ENCODE measurements at places on chromosomes 7 and 10.

DNA sequence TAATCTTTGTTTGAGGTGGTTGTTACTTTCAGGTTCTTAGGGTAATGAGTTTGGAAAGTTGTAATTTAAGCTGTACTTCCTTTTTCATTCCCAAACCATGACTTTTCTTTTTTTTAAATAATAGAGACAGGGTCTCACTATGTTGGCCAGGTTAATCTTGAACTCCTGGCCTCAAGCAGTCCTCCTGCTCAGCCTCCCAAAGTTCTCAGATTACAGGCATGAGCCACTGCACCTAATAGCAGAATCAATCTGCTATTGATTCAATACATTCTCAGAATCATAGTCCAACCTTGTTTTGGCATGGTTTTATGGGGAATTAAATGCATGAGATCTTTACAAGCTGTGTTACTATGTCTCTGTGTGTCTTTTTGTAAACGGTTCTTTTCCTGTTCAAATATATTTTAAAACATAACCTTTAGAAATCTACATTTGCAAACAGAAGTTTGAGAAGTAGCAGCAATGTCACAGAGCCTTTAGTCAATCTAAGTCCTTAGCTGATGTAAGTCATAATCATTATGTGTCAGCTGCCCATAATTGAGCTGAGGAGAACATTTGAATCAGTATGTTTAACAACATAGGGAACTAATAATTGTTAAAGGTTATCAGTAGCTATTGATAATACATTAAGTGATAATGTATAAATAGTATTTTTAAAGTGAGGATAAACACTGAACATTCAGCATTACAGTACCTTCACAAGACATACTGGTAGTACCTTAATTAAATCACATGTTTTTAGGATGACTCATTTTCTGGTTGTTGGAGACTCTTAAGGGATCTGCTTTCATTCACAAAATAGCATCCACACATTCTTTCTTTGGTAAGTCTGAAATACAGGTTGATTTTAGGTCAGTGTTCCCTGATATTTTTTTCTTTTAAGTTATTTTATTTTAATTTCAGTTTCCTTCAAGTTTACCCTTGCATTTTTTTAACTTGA is 8.8 kb downstream of the INPP5F start:
- DNase-seq = peak; percentile 44

DNA sequence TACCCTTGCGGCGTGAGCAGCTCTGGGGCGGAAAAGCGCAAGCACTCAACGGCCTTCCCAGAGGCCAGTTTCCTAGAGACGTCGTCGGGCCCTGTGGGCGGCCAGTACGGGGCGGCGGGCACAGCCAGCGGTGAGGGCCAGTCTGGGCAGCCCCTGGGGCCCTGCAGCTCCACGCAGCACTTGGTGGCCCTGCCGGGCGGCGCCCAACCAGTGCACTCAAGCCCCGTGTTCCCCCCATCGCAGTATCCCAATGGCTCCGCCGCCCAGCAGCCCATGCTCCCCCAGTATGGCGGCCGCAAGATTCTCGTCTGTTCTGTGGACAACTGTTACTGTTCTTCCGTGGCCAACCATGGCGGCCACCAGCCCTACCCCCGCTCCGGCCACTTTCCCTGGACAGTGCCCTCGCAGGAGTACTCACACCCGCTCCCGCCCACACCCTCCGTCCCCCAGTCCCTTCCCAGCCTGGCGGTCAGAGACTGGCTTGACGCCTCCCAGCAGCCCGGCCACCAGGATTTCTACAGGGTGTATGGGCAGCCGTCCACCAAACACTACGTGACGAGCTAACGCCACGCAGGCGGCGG is 12.6 kb downstream of the TRIM8 start:
- DNase-seq = no peak

- DNase-seq = no peak
These were observed 114.1 kb upstream of the SORCS3 start for GRCh38 chr10:104527013-104527412.

DNA sequence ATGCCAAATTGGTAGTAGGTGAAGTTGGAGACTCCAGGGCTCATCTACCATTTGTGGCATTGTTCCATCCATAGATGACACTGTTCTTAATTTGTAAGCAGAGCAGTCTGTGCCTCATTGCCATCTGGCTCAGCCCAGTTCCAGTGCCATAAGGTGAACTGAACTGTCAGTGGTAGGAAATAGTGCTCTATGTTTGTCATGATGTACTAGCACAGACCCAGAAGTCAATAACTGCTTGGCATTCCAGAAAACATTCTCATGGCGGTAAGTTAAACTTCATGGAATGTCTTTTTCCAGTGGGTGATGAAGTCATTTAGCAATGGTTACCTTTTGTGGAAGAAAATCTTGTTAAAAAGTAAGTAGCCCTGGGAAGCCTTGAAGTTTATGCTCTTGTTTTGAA is 302.7 kb downstream of the SUGCT start:
- DNase-seq = peak; percentile 67

DNA sequence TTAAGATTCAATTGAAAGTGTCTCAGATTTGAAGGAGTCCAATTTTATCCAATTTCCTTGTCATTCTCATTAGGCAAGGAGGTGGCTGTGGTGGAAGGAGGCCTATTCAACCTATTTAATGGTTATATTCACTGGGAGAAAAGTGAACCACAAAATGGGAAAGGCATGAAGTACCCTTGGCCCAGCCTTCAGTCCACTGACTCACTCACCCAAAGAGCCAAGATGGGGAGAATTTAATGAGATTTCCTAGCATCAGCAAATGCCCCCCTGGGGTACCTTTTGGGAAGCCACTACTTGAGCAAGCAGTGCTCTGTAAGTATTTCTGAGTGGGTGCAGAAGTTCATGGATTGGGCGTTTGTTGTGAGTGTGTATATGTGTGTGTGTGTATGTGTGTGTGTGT is 144.1 kb downstream of the NRP1 start:
- no peak for DNase-seq

- DNase-seq = no peak
These were observed 471.3 kb downstream of the PARD3 start for GRCh38 chr10:34343764-34344163.

DNA sequence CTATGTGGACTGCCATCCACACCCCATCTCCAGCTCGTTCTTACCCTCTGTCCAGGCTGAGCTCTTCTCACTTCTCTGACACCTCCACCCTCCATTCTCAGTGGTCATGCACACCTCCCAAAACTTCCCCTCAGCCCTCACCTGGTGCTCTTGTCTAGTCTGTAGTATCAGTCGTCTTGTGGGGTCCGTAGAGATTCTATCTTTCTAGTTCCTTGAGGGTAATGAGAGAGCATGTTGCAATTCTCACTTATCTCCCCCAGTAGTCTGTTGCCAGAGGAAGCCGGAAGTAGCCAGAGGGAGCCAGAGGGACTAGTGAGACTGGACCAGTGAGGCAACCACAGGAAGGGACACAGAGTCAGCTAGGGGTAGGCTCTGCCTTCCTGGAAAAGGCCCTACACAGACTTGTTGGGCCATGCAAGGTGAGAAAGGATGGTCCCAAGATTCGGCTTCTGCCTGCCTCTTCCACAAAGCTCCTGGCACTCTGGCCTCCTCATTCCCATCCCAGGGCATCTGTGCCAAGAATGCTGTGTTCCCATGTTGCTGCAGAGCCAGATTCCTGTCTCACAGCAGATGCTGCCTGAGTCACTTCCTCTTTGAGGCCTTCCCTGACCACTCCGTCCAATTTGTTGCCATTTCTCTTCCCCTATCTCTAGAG is 50.6 kb upstream of the DUSP5 start:
- peak; percentile 84 for DNase-seq

- DNase-seq = no peak
These were observed 42.0 kb upstream of the PDZD8 start for GRCh38 chr10:117417196-117417595.

GRCh38 chr10:22464966-22465629 is 119.8 kb downstream of the SPAG6 start:
- DNase-seq = no peak

DNA sequence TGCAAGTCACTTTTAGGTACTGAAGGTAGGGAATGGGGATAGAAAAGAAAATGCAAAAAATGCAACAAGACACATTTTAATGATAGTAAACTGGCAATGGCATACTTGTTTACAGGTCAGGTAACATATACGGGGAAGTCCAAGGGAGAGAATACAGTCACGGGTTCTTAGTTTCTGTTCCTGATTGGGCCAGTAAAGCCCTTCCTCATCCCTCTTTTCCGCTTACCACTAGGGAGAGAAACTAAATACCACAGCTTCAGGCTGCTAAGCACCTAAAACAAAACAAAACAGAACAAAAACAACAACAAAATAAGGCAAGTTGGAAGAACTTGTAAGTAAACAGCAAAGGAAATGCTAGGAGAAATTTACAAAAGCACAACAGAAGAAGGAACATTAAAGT is 65.2 kb upstream of the OGDHL start:
- no peak for DNase-seq

DNA sequence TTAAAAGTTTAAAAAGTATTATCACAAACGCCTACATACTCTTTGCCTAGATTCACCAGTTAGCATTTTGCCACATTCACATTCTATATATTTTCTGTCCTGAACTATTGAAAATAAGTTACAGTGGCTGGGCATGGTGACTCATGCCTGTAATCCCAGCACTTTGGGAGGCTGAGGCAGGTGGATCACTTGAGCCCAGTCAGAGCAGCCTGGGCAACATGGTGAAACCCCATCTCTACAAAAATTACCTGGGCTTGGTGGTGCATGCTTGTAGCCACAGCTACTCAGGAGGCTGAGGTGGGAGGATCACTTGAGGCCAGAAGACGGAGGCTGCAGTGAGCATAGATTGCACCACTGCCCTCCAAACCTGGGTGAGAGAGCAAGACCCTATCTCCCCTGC is 5.3 kb downstream of the ARPC1A start:
- no peak for DNase-seq

GRCh38 chr7:130476297-130477150 is 15.4 kb upstream of the MEST start:
- DNase-seq = no peak

DNA sequence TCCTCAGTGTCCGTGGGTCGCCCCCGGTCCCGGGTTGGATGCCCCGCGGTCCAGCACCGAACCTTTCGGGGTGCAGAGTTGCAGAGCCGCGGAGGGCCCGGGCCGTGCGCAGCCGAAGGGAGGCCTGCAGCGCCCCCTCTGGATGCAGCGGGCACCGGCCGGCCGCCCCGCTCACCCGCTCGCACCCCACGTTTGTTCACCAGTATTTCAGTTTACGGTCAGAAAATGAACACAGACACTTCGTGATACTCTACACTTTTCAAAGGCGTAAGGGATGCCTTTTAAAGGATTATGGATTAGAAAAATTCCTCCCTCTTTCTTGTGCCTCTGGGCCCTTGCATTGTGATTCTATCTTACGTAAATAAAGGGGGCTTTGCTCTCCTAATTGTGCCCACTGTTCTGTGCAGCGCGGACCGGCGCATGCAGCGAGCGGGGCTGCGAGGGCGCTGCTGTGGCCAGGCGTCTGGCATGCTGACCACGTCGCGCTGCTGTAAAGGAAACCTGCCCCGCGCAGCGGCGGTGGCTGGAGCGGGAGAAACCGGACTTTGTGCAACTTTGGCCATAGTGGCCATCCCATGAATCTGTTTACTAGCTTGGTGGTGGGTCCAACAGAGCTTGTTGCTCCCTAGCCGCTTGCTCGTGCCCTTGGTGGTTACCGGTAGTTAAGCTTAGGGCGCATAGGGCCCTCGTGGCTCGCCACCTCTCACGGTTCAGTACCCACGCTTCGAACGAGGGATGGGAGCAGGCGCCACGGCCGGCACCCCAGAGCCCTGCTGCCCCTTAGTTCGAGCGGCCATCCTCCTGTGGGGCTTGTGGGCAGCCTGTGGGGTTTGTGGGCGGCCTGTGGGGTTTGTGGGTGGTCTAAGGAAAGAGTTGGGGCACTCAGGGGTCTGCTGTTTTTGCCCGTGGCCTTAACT is 739 bp upstream of the MEST start:
- DNase-seq = no peak

- no peak for DNase-seq
These were observed 146.0 kb downstream of the TNS3 start for GRCh38 chr7:47435889-47436312.

DNA sequence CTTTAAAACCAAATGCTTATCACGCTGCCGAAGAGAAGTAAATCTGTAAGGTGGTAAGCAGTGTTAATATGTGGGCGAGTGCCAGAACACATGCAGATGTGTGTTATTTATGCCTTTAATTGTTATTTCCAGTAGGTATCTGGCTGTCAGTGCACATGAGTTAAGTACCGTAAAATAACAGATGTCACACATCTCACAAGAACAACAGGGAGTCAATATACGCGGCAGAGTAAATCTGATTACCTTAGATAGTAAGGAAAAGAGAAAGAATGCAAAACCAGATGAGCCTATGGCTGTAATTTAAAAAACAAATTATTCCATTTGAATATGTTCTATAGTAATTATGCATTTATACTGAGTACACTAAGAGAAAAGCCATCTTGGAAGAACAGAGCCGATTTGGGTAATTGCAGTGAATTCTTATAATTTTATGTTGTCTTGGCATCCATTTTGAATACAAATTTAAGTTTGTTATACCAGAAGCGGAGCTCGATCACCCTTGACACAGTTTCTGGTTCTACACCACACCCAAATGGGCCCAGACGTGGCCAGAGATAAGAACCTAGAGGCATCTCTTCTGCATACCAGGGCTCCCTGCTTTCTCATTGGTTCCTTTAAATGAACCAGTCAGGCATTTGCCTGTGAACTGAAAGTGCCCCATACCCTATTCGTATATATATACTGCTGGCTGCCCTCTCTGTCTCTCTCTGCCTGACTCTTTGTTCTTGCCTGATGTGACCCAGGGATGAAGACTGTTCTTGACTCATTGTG is 34.8 kb downstream of the DNAJB9 start:
- DNase-seq = no peak

DNA sequence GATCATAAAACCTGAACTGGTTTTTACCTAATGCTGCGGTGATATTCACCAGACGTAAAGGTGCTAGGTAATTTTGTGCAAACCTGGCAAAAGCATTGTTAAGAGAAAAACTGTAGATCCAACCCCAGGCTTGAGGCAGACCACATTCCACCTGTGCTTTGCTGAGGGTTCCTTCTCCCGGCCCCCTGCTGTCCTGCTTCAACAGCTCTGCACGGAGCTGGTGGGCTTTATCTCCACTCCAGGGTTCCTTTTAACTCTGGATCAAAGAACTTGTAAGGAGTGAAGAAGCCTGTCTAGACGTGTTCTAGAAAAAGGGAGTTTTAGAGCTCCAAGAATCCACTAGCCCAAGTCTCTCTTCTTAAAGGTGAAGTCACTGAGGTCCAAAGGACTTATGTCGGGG is 87.5 kb upstream of the NMT2 start:
- no peak for DNase-seq

DNA sequence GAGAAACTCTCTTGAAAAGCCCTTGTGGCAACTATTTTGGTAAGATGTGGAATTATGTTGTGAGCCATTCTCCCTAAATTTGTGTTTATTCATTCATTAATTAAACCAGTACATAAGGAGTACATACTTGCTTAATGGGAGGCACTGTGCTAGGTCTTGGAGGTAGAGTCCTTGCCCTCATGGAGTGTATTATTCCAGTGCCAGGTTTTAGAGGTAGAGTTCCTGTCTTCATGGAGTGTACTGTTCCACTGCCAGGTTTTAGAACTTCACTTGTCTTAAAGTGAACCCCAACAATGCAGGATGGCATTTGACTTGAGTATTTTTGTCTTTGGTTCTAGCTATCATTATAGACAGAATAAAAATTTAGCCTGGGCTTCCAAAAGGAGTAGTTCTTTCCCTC is 8.8 kb downstream of the MXI1 start:
- DNase-seq = no peak

- peak; percentile 74 for DNase-seq
These were observed 164.4 kb downstream of the GLRX3 start for GRCh38 chr10:130300608-130301020.

- DNase-seq = no peak
These were observed 94.4 kb upstream of the KIAA1217 start for GRCh38 chr10:24114556-24114955.
